ENCODE measurements at places on chromosomes 12 and 14. TPM values are rescaled to one million over a fixed set of nuclear protein-coding genes. Genes with fewer than 3 reads are reported as not detected.

Gene RNASE7
- not detected for polyA plus RNA-seq

DNA sequence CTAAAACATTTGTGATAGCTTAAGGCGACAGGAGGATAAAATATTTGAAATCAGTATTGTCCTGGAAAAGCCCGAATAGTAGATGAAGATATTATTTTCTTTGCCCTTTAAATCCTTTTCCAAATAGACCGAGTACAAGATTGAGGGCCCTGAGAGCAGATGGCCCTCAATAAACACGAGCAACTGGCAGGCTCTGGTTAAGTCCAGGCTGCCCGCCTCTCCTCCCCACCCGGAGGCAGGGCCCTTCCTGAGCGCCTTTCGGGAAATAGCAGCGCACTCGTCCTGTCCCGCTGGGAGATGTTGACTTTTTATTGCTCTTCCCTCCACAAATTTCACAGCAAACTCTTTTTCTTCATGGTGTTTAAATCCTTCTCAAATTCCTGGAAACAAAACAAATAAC is 50.8 kb upstream of the MAX start:
- DNase-seq: no peak

DNA sequence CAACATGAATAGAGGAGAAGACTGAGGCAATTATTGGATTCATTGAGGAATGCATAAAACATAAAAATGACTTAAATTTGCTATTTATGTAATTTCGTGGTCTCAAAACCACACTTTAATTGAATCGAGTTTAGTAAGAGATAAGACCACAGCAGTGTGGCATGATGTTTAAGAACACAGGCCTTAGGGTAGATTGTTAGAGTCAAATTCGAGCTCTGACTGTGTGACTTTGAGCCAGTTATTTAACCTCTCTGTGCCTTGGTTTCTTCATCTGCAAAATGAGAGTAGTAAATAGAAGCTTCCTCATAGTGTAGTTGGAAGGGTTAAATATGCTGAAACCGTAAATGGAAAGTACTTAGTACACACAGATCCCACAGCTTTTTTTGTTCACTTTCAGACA is 9.3 kb upstream of the SSTR1 start:
- no peak for DNase-seq

DNA sequence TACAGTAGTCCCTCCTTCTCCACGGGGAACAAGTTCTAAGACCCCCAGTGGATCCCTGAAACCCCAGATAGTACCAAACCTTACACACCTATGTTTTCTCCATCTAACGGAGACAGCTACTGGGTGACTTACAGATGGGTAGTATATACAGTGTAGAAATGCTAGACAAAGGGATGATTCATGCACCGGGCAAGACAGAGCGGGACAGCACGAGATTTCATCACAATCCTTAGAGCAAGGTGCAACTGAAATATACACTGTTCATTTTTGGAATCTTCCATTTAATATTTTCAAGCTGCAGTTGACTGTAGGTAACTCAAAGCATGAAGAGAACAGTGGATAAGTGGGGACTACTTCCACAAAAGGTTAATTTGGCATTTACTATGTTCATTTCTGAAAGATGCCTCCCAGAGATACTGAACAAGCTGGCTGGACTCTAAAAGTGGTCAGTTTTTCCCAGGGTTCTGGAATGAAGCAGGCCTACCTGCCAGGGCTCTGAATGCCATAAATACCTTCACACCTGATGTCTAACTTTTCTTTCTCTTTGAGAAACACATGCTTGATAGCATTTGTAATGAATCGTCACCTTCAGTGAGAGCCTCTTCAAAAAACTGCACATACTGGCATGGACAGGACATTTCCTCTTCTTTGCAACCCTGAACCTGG is 127.7 kb upstream of the FOXN3 start:
- DNase-seq: no peak

GRCh38 chr12:59282999-59283398 is 312.8 kb upstream of the SLC16A7 start:
- no peak for DNase-seq

DNA sequence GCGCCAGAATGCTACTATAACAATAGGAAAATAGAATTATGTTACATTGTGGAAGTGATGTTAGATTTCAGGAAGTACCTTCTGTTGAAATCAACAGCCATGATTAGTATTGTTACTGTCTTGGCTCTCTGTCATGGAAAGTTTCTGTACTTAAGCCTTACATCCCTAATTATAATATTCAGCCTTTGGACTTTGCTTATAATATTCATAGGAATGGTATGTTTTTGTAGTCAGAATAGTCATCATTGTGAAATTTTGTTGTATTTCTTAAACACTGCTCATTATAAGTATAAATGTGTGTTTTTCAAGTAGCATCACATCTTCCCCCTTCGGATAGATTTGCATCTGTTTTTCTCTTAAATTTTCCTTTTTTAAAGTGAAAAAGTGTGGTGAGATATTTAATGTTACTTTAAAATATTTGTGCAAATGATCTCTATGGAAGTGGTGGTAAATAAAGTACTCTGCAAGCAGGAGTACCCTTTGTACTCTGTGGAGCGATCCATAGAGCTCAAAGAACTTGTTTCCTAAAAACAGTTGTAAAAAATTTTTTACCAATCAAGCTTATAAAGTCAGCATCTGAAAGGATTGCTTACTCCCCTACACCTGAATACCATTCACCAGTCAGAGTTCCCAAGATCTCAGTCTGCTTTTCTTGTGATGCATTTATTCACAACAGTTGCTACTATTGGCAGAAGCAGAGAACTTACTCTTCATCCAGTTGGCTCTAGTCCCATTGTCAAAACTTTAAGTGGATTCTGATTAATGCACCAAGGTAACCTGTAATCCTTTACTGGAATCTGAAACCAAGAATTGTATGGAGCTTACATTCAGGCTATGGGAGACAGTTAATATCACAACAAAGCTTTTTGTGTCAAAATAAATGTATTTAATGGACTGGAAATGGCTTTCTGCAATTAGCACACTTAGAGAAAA is 87.8 kb downstream of the RIC8B start:
- no peak for DNase-seq

Gene DRAM1
- polyA plus RNA-seq: 7.5 TPM

DNA sequence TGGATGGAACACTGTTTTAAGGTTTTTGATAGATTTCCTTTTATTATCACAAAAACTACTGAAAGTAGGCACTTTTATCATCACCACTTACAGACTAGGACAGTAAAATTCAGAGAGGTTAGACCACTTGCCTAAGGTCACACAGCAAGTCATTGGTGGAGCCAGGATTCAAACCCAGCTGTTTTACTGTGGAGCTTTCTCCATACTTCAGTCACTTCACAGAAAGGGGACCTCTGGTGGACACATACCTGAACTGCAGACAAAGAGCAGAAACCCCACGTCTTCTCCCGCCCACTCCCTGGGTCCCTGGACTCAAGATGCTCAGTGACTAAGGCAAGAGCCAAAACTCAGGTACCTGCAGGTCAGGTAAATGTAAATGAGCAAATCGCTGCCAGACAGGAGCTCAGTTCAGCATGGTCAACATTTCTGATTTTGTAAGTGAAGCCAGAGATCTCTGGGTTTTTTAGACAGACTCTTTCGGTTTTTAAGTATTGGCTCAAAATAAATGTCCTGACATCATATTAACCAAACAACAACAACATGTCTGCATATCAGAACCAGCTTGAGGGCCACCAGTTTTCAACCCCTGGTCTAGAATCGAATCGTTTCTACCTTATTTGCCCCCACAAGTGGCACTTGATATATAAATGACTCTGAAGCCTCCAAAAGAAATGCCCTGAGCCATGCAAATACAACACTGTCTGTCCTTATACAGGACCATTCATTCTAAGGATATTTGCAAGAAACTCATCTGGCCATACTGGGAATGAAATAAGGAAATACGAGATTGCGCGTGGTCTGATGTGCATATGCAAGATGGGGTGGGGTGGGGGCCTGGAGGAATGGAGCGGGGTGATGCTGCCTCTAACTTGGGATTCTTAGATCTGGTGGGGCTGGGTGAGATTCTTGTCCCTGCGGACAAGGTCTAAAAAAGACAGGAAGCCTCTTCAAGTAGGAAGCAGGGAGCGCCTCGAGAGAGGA is 110.9 kb downstream of the KSR2 start:
- peak; percentile 18 for DNase-seq

Gene ANKS1B
- not detected for polyA plus RNA-seq

Gene SERPINA4
- not detected for polyA plus RNA-seq

Data from naive B cell (primary cell).